Stimulated activated CD4-positive, alpha-beta T cell treated with anti-CD3 and anti-CD28 coated beads, Interleukin-15, amount 100 ng/mL, for 1 hour (primary cell): ENCODE measurements at places on chromosomes 12 and 14.

DNA sequence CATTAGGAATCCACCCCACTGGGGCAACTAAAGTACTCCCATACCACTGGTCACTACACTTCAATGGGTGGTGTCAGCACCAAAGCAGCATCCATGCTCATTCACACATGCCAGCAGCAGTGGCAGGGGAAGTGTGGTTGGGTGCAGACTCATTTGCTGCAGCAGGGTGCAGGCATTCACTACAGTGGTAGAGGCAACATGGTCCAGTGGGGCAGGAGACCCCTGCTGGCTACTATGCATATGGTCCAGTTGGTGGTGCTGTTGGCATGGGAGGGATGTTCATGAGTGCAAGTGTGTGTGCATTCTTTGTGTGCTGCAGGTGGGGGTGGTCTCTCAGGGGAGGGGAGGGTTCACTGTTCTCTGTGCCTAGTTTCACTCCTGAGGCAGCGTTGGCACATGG, 908.4 kb upstream of the NOVA1 start:
- no peak for DNase-seq

- no peak for DNase-seq
Observed at GRCh38 chr12:120229487-120230325, 28.8 kb upstream of the RPLP0 start.

DNA sequence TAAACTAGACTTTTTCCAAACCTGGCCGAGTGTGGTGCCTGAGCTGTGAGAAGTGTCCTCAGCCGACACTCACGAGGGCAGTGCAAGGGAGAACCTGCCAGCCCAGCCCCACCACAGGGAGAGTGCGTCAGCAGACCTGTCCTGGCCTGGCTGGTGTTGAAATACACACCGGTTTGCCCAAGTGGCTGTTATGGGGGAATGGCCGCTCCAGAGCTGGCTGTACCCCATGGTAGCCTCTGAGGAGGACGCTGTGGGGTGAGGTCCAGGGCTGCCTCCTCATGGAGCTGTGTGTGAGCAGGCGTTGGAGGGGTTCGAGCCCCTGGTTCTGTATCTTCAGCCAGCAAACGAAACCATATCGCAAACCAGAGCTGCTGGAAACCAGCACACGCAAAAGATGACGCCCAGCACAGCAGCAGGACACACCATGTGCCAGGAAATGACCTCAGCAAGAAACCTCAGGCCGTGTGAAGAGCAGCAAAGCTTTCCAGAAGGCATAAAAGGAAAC, 9.4 kb downstream of the ANKRD9 start:
- DNase-seq, result no peak

GRCh38 chr12:49032679-49033447, 14.3 kb upstream of the PRKAG1 start:
- DNase-seq, result no peak

DNA sequence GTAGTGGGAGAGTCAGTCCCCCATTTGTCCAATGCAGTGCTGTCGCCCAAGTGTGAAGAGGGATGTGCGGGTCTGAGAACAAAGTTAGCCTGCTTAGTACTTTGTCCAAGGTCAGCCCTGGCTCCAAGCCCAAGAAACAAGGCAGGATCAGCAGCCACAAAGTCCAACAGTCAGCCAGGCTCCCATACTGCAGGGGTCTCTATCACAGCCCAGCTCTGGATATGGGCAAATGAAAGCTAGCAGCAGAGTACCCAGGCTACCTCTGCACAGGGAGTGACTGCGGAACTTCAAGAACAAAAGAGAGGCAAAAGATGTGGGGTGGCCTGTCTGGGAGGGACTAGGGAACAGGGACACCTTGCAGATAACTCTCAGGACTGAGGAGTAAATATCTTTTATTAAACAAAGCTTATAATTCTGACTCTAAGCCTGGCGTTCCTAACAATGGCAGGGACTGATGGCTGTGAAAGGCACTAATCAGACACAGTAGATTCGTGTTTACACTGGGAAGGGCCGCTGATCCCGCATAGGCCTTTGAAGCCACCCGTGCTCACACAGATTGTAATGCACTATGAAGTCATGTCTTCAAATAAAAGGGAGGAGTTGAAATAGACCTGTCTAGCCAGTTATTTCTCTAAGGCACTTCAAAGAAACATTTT, 91.0 kb upstream of the EEA1 start:
- DNase-seq, result no peak

DNA sequence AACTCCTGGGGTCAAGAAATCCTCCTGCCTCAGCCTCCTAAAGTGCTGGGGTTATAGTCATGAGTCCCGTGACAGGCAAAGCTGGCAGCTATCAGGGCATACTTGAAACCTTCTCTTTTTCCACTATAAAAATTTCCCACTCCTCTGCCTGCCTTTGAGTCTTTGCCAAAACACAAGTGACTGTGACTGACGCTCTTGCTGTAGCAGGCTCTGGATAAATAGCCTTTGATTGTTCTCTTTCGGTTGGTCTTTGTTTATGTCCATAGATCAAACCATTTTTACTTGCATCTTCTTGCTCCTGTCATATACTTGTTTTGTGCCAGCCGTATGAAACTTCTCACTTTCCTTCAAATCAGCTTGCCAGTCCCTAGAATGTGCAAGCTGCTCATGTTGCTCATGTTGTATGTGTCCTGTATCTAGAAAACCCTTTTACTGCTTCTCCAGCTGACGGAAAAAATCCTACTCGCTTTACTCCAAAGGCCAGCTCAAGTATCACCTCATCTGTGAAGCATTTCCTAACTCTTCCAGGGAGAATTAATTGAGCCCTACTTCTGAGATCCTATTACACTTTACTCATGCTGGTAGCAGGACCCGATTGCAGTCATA, 73.1 kb downstream of the RESF1 start:
- DNase-seq, result no peak

GRCh38 chr12:43210485-43211192, 341.4 kb downstream of the ADAMTS20 start:
- no peak for DNase-seq

DNA sequence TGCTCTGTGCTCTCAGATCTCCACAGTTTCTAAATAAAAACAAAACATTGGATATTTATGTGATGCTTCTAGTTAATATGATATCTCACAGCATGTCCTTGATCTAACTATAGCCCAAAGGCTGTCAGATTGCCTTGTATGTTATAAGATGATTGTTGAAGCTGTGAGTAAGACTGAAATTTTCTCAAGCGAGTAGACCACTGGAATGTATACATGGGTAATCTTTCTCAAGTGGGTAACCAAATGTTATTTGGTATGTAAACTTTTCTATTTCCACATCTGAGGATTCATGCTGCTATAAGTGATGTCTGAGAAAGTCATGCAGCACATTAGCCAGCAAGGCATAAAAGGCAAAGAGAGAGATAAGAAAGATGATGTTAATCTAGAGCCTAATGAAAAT, 886.7 kb downstream of the NRXN3 start:
- no peak for DNase-seq

- DNase-seq, result no peak
Observed at GRCh38 chr14:76073717-76074116, 78.0 kb upstream of the GPATCH2L start.

DNA sequence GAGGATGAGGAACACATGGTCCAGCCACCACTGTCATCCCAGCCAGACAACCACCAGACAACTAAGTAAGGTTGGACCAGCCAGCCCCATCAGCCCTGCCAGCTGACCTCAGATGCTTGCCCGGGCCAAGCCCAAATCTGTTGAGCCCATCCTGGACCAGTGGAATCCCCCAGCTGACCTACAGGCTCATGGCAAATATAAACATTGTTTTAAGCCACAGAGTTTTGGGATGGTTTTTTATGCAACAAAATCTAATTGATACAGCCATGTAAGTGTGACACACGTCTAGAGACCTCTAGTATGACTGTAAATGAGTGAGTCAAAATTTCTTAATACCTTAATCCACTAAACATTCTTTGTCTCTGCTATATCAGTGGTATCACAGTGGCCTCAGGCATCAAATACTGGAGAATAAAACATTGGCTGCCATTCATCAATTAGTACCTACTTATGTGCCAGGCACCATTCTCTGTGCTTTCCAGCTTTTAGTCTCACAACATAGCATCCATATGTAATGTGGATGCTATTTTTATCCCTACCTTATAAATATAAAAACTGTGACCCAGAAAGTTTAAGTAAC, 24.2 kb upstream of the NT5DC3 start:
- DNase-seq, result no peak

- DNase-seq, result no peak
Observed at GRCh38 chr12:26748741-26749431, 84.1 kb downstream of the ITPR2 start.

DNA sequence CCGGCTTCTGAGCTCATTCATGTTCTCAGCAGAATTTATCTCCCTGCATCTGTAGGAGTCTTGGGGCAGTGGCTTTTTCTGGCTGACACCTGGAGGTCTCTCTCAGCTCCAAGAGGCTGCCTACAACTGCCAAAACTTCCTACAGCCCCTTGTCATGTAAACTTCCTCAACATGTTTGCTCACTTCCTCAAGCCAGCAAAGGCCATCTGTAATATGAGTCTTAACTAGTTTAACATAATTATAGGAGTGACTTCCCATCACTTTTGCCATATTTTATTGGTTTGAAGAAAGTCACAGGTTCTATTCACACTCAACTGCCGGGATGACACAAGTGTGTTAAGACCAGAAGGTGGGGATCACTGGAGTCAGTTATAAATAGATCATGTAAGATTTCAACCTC, 194.0 kb downstream of the VRK1 start:
- DNase-seq, result no peak

DNA sequence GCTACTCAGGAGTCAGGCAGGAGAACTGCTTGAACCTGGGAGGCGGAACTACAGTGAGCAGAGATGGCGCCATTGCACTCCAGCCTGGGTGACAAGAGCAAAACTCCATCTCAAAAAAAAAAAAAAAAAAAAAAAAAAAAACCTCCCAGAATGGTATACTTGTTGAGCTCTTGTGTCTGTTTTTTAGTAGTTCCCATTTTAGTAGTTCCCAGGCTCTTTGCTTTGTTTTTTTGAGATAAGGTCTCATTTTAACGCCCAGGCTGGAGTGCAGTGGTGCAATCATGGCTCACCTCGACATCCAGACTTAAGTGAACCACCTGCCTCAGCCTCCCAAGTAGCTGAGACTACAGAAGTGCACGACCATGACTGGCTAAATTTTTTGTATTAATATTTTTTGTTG, 13.4 kb downstream of the ATXN2 start:
- no peak for DNase-seq

DNA sequence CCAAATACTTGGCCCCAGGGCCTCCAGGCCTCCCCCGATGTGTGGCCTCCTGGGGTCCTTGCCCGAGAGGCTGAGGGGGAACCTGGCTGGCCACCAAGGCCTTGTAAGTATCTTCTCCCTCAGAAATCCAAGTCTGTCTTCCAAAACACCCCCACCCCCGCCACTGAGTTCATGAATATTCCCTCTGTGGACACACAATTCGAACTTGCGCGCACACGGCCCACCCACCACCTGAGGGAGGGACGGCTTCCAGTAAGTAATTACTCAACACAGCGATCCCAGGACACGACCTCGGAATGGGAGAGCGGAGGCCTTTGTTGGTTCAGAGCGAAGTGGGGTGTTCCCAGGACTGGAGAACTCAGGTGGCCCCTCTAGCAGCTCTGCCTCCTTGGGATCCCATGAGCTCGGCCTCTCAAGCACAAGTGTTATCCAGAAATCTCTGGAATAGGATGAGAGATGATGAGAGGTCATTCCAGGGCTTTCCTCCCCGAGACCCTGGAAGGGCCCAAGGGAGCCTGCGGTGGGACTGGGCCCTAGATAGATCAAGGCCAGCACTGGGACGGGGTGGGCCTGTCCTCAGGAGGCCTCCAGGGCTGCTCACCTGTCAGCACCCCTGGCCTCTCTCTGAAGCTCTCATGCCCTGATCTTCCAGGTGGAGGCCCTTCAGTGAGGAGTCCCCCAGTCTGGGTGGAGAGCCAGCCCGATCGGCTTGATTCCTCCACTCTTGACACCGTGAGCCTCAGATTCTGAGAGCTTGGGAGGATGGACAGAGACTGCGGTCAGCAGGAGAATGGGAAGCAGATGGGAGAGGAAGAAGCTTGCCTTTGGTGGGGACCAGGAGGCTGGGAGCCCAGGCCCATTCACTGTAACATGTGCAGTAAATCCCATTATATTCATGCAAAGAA, 219.0 kb upstream of the RTL1 start:
- no peak for DNase-seq

- no peak for DNase-seq
Observed at GRCh38 chr12:25052914-25053211, 104.0 kb upstream of the BCAT1 start.

- DNase-seq, result no peak
Observed at GRCh38 chr14:71733210-71733883, 198.9 kb upstream of the RGS6 start.

DNA sequence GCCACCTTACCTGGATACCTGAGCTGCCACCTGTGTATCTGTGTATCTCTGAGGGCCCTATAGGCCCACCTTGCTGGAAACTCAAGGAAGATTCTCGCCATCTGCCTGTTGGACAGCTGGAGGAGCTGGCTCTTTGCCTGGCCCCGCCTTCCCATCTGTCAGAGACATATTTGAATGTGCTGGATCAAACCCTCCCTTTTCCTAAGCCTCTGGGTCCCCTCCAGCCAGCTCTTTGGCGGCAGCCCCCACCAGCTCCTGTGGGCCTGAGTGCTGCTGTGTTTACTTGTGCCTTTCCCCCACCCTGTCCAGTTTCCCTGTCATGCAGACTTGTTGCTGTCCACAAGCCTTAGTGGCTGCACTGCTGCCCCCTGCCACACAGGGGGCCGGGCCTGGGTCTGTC, 55.9 kb upstream of the SRSF5 start:
- no peak for DNase-seq

DNA sequence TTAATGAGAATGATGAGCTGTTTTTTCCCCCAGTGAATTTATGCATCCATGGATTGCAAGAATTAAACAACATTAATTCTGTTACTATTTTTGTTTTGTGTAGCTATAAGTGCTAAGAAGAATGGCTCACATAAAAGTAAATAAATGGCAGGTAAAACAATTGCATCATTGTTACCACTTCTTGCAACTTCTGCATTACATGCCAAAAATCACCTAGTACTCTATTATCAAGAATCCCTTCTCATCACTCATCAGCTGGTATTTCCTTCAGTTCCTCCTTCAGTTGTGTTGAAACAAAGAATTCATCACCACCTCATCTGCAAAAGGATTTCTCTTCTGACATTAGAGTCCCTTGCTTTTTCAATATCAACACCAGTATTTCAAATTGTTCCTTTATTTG, 773 bp downstream of the A2M start:
- no peak for DNase-seq

GRCh38 chr12:115451780-115452736, 768.1 kb upstream of the TBX3 start:
- no peak for DNase-seq

DNA sequence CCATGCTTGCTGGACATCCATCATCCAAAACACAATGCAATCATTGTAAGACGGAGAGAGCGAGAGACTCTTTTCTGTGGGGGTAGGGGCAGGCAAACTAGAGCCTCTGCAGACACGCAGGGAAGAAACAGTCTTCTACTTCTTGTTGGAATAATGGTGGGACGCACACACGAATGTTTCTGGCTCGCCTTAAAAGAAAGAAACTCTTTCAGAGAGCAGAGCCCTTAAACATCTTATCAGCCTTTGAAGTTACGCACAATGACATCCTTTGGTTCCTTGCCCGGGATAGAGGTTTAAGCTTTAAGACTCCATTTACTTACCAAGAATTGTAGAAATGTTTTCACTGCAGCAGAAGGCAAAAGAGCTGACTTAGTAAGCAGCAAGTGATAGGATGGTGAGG, 133.8 kb upstream of the FOXN3 start:
- no peak for DNase-seq
